ENCODE measurements at places on chromosomes 2 and 18. TPM values are rescaled to one million over a fixed set of nuclear protein-coding genes. Genes with fewer than 3 reads are reported as not detected.

Gene SCN9A
- total RNA-seq = 2.6 TPM

Gene EVX2
- total RNA-seq = under 0.01 TPM

Gene TMEM163
- total RNA-seq = 0.12 TPM

Gene UGGT1
- 67.8 TPM for total RNA-seq

Gene DBI
- 91.3 TPM for total RNA-seq

Gene HJURP
- 2.6 TPM for total RNA-seq

Gene SLC9A4
- under 0.01 TPM for total RNA-seq

Gene STPG4
- total RNA-seq = 0.49 TPM

Gene MATN3
- total RNA-seq = 2.3 TPM

Gene PPP1R1C
- total RNA-seq = 1.9 TPM

Measured in hair follicle dermal papilla cell (primary cell).